Type B pancreatic cell (in vitro differentiated cells): ENCODE measurements at places on chromosomes 1 and 21. TPM values are rescaled to one million over a fixed set of nuclear protein-coding genes. Genes with fewer than 3 reads are reported as not detected.
A peak's percentile ranks its signal among the peaks of the same experiment; 100 is the strongest.

DNA sequence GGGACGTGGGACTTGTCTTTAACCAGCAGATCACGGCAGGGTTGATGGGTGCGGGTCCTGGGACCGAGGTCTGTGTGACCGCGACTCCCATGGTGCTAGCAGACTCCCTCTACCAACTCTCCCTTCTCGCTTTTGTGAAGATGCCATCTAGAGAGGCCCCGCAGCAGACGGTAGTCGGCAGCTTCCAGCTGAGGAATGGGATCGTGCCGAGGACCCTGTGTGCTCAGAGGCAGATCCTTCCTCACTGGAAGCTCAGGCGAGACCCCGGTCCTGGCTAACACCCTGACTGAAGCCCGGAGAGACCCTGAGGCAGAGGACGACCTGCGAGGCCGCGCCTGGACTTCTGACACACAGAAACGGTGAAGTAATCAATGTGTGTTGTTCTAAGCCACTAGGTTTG is 12.5 kb upstream of the SPATC1L start:
- DNase-seq: peak; percentile 52

DNA sequence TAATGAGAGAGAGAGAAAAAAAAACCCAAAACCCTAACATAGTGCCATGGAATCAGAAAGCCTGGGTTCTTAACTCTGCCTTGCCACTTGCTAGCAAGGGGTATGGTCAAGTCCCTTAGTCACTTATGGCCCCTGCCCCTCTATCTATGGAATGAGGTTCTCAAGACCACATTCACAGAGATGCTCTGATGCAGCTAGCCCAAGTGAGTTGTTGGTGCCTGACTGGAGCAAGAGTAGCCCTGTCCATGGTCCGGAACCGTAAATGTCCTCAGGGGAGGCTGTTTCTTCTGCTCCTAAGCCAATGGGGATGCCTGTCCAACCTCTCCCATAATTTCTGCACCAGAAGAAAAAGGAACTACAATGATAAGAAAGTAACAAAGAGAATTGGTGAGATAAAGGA is 56.8 kb downstream of the CSMD2 start:
- no peak for DNase-seq

DNA sequence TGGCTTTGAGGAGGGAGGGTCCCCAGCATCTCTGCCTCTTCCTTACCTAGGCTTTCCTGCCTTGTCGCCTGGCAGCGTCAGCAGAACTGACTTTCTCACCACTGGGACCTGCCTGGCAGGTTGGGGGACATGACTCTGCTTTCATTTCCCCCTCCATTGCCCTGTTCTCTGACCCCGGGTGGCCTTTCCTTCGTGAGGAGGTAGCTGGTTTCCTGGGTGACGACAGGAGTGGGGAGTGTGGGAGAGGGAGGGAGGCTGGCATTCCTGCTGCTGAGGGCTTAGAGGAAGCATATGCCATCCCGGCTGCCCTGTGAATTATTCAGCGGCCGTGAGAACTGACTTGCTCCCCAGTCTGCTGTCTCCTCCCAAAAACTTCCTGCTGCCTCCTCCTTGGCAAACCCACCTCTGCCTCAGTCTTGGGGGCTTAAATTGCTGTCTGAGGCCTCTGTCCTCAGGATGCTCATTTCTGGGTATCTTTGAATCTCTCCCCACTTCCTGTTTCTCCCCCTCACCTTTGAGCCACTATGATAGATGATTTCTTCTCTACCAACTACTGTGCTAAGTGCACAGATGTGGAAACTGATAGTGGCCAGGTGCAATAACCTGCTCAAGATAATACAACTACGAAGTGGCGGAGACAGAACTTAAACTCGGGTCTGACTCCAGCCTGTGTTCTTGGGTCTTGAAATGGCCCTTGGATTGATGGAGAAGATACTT is 182.0 kb upstream of the CSF3R start:
- DNase-seq: no peak

- DNase-seq: no peak
Observed at GRCh38 chr1:243790404-243790803, 59.6 kb downstream of the AKT3 start.

- DNase-seq: no peak
Observed at GRCh38 chr21:27043377-27043776, 76.5 kb upstream of the ADAMTS5 start.

DNA sequence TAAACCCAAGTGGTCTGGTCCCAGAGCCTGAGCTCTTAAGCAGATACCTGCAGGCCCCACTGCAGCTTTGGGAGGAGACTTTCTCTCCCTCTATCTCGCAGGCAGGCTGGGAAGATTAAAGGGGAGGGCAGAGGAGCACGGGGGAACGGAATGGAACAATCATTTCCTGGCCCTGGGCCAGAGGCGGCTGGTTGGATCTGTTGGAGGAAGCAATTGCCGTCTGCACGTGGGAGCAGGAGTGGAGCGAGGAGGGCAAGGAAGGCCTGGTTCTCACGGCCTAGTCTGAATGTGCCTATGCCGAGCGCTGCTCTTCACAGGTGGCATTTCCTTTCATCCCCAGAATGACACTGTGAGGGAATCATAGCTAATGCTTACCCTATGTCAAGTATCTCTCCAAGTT is 23.7 kb downstream of the NKAIN1 start:
- DNase-seq: peak; percentile 84

- no peak for DNase-seq
Observed at GRCh38 chr1:31744165-31744888, 19.8 kb downstream of the ADGRB2 start.

The ACOT11 gene
- total RNA-seq: 5.2 and 11.6 TPM in 2 replicates

The CCDC181 gene
- total RNA-seq: 0.90 and 3.5 TPM in 2 replicates

The ZDHHC18 gene
- 29.7 and 40.7 TPM in 2 replicates for total RNA-seq

The ESPN gene
- total RNA-seq: 13.8 and 15.6 TPM in 2 replicates
